ENCODE measurements at places on chromosomes 5 and 9.
A peak's percentile ranks its signal among the peaks of the same experiment; 100 is the strongest.

DNA sequence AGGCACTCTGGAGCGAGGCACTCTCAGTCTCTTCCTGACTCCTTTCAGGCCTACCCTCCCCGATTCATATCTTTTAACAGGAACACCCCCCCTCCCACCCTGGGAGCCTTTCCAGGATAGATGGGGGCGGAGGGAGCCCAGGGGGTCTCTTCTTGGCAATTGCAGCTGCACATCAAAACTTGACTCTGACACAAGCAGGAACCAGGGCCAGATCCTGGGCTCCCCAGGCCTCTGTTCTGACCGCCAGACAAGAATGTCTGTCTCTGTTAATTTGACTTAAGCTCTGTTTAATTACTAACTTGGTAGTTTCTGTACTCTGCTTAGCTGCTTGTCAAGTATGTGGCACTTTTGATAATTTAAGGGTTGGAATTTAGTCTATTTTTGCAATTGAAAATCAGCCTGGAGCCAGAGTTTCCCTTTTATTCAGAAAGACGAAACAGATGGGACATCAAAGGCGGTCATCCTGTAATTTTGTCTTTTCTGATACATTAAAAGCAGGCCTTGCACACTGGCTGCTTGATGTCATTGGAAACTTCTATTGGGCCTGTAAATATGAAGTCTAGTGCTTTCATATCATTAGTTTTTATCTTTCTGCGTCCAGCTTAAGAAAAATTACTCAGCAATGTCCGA lies 43.3 kb downstream of the ACTL7B start:
- DNase-seq, result no peak

DNA sequence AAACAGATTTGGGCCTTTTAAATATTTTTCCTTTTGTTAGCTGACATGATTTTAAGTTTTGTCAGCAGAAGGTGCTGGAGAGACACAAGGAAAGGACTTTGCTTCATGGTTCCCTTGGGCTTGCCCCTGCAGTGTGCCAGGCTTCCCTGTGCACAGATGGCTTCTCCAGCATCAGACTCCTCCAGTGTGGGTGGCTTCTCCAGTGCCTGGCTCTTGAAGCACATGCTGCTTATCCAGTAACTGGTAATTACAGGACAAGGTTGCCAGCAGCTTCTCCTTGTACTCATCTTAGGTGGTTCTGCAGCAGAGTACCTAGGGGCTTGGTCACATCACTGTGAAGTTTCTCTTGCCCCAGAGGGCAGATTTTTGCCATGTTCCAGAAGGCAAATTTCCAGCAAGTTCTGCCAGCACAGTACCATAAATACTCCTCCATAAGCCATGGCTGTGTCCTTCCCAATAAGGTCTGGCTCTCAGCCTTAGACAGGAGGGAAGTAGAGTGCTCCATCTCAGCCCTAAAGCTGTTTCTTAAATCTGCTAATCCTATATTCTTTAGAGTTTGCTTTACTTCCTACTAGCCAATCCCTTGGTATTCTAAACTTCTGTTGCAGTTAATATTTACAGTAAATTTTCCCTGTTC lies 62.4 kb downstream of the PJA2 start:
- DNase-seq, result no peak

DNA sequence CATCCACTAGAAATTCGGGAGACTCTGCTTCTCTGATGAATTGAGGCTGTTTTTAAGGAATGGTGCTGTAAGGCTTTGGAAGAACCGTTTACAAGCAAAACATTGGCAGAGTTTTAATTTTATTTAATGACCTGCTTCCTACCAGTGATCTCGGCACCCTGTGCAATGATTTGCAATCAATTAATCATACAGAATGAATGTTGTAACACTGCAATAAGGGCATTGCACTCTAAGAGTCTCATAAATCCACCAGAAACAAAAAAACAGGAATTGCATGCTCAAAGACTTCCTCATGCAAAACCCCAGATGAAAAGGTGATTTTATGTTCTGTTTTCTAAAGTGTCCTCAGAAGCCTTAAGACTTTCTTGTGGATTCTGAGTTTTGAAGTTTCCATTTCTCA lies 295.7 kb downstream of the ARHGEF28 start:
- DNase-seq, result no peak

GRCh38 chr5:1959231-1959630 lies 76.5 kb upstream of the IRX4 start:
- DNase-seq, result no peak

DNA sequence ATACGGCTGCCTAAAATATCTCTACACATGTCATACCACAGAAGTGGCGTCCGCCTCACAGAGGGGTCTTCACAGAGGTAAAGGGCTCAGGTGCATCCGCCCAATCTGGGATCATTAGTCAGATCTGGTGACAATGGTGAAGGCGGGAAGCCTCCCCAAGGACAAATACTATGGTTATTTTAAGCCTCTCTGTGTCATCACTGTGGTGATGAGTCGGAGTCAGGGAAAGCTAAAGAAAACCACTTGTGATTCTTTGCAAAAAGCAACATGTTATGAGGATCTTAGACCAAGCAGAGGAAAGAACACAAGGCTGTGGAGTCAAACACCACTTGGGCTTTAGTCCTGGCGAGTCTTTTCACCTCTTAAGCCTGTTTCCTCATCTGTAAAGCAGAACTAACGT lies 190.4 kb downstream of the DRD1 start:
- peak; percentile 17 for DNase-seq

DNA sequence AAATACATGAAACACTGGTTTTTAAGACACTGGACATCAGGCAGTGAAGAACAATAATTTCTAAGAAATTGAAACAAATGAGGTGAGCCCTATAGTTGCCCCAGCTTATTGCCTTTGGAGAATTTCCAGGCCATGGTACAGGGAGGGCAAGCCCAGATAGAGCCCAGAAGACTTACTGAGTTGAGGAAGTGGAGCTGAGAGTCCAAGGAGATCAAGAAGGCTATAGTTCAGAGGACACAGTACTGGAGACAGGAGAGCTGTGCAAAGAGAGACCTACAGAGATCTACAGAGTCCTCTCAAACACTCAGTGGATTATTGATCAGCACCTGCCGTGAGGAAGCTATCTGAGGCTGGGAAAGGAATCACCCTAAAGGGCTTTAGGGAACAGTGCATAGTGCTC lies 112.6 kb downstream of the GALNT10 start:
- no peak for DNase-seq

- no peak for DNase-seq
Observed at GRCh38 chr5:123598028-123598689, 86.2 kb downstream of the CSNK1G3 start.

DNA sequence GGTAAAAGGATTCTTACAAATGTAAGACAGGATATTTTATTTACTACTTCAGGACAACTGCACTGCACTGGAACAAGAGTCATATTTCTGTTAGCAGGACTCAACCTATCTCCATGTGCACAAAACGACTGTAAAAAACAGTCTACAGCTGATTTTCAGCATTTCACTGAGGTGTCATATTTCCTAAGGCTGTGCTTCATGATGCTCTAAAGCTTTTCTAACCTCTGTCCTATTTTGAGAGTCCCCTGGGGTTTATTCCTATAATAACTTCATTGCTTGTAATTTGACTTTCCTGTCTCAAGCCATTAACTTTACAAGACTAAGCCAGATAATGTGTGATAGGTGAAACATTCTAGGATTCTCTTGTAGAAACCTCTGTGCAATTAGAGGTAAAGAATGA lies 472.3 kb downstream of the HINT1 start:
- peak; percentile 57 for DNase-seq

GRCh38 chr5:151663617-151664293 lies 23.0 kb downstream of the SPARC start:
- DNase-seq, result peak; percentile 72

DNA sequence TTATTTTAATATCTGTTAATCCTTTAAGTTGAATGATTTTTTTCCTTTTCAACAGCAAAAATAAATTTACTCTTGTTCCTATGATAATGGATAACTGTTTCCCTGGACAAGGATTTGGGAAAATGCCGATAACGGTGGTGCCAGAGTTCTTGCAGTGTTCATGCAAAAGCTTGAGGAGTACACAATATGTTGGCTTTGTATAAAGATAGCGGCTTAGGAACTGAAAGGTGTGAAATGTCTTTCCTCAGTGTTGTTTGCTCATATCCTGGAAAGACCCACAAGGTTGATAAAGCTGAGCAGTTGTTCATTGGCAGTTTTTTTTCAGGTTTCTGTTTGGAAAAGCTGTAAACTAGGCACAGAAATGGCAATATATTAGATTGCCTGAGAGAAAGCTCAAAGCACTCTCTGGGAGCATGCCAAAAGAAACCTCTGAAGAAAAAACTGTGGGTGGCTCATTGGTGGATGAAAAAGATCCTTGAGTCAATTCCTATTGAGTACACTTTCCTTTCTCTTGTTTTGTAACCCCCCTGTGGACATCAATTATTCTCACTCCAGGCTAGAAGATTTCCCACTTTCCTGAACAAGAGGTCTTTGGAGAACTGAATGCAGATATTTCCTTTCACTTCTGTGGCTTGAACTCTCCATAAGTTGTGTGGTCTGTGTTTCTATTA lies 117.2 kb upstream of the RGMB start:
- peak; percentile 26 for DNase-seq

GRCh38 chr5:149289301-149289700 lies 17.6 kb downstream of the AFAP1L1 start:
- DNase-seq, result no peak

GRCh38 chr5:169081000-169081724 lies 219.8 kb downstream of the SLIT3 start:
- no peak for DNase-seq

GRCh38 chr9:27489087-27489876 lies 34.8 kb upstream of the IFNK start:
- no peak for DNase-seq

DNA sequence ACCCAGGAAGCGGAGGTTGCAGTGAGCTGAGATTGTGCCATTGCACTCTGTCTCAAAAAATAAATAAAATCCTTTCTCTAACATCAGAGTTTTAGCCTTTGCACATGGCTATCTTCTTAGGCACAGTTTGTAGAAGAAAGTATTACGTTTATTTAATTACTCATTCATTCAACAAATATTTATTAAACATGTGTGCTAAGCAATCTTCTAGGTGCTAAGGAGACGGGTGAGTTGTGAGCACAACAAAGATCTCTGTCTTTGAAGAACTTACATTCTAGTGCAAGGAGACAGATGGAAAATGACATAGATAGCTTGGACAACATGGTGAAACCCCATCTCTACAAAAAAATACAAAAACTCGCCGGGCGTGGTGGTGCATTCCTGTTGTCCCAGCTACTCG lies 122.3 kb upstream of the MYO10 start:
- no peak for DNase-seq

DNA sequence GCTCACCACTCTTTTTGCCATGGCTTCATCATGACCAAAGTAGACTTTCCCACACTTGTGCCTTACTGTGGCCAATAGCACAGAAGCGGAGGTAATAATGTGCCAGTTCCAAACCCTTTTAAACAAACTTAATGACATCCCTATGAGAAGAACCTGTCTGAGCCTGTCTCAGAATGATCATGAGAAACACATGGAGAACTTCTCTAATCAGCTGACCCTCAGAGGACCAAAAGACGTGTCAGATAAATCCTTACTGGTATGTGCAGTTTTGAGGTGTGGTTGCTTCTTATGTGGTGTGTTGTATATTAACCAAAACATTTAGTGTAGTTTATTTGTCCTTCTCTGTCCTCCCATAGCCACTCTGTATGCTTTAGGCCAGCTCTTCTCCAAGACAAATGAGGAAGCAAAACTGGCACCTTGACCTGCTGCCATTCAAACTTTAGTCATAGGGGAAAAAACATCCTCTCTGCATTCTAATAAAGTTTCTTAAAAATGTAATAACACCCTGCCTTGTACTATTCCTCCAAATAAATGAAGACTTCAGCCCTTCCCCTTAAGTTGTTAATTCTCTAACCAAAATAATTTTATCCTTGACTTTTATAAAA lies 168.9 kb downstream of the MUSK start:
- DNase-seq, result no peak

GRCh38 chr5:67702008-67702407 lies 505.4 kb upstream of the CD180 start:
- no peak for DNase-seq

GRCh38 chr5:166032601-166033000 lies 2258.8 kb upstream of the WWC1 start:
- no peak for DNase-seq

DNA sequence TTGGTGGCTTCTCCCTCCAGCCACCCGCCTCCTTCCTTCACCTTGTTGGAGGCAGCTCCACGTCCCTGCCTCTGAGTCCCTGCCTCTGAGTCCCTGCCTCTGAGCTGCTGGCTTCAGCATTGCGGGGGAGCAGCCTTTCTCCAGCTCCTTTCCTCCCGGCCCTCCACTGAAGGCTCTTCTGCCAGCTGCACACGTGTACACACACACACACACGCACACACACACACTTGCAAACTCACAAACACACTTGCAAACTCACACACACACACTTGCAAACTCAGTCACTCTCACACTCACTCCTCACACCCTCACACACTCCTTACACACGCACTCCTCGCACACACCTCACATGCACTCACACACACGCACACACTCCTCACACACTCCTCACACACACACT lies 45.1 kb downstream of the C9orf50 start:
- DNase-seq, result no peak

DNA sequence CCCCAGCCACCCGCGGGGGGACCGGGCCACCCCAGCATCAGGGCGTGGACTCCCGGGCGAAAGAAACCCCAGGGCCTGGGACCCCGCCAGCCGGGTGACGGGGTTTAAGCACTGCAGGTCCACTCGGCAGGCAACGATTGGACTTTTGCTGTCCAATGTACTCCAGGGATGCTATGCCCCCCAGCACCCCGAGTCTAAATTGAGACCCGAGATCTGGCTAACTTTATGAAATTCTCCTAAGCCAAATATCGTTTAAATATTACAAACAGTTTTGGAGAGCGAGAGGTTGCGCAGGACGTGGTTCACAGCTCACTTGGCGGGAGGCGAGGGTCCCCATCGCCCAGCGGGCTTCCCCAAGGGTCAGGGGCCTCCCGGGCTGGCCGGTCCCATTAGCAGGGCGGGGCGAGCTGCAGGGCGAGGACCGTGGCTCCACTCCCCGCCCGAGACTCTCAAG lies 384 bp upstream of the MRPS2 start:
- DNase-seq, result peak; percentile 47

DNA sequence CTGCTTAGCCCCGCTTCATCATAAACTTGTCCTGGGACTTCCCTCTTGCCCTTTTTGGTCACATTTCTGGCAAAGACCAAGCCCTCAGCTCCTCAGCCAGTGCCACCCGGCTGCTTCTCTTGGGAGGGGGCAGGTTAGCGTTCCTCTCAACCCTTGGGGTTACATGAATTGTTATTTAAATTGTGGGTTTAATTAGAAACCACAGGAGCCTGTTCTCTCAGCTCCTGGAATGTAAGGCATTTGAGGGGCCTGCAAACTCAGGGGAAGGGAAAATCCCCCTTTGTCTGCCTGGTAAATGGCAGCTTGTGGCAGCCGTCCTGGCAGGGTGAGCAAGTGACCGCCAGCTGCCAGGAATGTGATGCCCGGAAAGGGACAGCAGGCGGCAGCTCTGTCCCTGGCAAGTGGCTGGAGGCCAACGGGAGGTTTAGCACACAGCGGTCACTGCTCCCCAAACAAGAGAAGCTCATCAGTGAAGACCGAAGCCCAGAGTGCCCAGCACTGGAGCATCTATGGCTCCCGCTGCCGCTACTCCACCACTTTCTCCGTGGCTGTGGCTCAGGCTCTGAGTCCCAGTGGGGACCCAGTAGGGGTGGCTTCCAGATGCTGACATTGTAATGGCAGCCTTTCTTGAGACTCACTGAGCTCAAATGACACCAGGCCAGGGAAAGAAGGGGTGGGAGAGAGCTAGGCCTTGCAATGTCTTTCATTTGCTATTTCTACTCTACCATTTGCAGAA lies 51.7 kb downstream of the SHB start:
- DNase-seq, result no peak
